ENCODE measurements at places on chromosomes 5 and 9.

DNA sequence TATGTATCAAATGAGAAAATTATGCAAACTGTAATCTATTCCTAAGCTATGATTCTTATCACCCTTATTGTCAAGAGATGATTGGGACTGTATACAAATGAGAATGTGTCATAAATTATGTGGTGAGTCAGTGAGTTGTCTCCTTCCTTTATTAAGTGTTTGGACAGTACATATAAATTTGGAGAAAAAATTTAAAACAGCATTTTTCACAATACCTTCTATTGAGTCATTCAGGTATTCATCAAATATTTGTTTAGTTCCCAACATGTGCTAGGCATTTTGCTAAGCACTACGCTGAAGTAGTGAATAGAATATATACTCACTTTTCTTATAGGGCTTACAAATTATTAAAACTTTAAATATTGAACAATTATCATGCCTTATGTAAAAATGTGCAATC is 36.3 kb upstream of the PTPRD start:
- DNase-seq: no peak

GRCh38 chr5:322281-322941 is 897 bp downstream of the AHRR start:
- DNase-seq: no peak

- peak; percentile 16 for DNase-seq
Measured at GRCh38 chr9:105842023-105842644, 147.8 kb downstream of the TMEM38B start.

- DNase-seq: no peak
Measured at GRCh38 chr5:90843443-90843842, 284.8 kb downstream of the ADGRV1 start.

- no peak for DNase-seq
Measured at GRCh38 chr9:70000469-70000868, 43.2 kb upstream of the MAMDC2 start.

DNA sequence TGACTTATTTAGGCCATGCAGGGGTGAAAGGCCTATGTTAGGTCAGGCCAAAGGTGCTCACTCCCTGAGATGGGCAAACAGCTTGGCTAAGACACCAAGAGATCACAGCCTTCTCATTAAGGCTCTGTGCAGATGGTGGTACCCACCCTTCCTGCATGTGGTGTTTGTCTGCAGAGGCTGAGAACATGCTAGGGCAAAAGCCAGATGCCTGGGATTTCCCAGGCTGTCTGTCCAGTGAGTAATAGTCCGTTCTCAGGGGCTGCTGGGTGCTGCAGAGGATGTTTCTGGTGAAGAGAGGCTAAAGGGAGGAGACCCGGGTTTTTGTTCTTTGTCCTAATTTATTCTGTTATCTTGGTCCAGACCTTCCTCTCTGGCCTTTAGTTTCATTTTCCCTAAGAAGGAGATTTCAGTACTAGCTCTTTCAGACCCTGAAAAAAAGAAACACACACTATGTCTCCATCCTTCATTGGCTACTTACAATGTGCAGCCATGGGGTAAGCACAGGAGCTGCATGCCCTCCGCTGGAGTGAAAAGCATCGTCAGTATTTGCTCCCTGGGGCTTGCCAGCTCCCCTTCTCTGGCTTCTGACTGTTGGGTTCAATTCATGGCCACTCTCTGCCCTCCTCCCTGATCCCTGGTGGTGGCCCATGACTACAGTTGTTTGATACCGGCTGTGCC is 23.4 kb upstream of the GLRA1 start:
- no peak for DNase-seq

- no peak for DNase-seq
Measured at GRCh38 chr5:139774980-139775661, 20.5 kb upstream of the PSD2 start.

- no peak for DNase-seq
Measured at GRCh38 chr5:154002511-154003020, 36.1 kb downstream of the FAM114A2 start.

GRCh38 chr5:174734571-174735497 is 10.5 kb downstream of the MSX2 start:
- DNase-seq: no peak

DNA sequence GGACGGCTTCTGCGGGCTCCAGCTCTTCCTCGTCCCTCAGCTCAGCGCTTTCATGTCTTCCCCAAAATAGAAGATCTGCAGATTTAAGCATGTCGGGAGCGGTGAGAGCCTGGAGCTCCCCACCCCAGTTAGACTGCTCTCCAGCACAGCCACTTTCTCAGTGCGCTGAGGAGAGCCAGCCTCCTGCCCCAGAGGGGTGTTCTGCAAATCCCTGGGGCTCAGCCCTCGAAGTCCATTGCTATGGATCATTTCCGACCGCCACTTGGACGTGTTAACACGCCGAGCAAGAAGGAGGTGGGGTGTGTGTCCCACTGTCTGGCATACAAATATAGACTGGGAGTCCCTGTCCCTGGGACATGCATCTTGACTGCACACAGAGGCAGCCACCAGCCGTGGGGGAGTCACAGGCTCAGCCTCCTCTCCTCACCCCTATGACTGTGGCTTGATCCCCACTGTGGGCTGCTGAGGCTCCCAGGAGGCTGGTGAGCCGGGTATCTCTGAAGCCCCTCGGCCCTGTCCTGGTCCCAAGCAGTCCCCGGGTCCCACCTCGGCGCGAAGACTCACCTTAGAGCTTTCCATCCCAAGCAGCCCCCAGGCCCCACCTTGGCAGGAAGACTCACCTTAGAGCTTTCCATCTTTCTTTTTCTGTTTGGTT is 30.0 kb upstream of the RNF130 start:
- DNase-seq: no peak

DNA sequence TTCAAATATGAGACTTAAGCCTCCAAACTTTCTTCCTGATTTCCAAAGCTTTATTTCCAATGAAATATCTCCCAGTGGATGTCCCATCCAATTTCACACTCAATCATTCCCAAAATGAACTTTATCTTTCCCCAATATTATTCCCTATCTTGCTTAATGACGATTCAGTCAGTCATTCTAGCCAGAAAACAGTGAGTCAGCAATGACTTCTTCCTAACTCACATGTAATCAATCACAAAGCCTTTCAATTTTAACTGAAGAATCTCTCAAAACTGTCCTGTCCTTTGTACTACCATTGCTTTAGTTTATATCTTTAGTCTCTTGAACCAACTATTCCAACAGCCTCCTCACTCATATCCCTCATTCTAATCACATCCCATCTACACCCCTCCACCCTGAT is 34.9 kb downstream of the NSA2 start:
- no peak for DNase-seq

GRCh38 chr9:130847306-130848217 is 12.5 kb downstream of the ABL1 start:
- DNase-seq: no peak

GRCh38 chr5:138645778-138646575 is 70.8 kb upstream of the HSPA9 start:
- DNase-seq: no peak

DNA sequence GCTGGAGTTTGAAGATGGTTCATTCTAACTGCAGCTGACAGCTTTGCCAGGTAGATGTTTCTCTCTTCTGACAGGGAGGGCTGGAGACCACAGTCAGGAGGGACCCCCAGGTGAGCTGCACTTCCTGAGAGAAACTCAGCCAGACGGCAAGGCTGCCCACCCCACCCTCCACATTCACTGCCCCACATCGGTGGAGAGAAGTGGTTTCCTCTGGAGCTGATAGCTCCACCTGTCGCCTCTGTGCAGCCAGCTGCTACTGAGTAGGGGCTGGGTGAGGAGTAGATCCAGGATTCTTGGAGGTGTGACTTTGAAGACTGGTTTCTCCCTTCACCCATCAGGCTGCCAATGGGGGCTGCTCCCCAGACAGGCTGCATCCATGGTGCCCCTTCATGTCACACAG is 175.0 kb downstream of the CARTPT start:
- DNase-seq: no peak

- no peak for DNase-seq
Measured at GRCh38 chr5:4766101-4766500, 374.0 kb upstream of the ADAMTS16 start.

GRCh38 chr9:30796764-30797163 is 1587.7 kb upstream of the ACO1 start:
- DNase-seq: no peak

GRCh38 chr5:96538808-96539250 is 105.8 kb upstream of the PCSK1 start:
- DNase-seq: no peak

DNA sequence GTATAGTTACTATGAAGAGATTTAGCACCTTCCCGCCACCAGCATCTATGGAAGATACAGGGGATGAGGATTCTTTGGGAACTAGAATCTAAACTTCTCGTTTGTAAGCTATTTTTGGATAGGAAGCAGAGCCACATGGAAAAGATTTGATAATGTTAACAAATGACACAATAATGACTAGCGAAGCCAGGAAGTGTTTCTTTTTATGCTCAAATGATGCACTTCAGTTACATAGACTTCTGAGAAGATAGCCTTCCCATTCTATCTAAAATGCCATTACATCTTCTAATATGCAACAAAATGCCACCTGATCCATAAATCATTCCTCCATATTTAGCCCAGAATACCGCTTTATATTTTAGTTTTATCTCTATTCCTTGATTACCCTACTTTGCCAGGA is 17.0 kb upstream of the TNC start:
- no peak for DNase-seq

- no peak for DNase-seq
Measured at GRCh38 chr9:68978066-68978465, 35.8 kb downstream of the PRKACG start.

- DNase-seq: no peak
Measured at GRCh38 chr9:136764301-136764891, at the start of gene LCN15. Gene LCN15, minus strand, starts transcription at chr9:136764518. Its CDS starts 30 bp downstream, at chr9:136764488.

- DNase-seq: peak; percentile 2
Measured at GRCh38 chr9:29691758-29692407, 2118.6 kb upstream of the C9orf72 start.

DNA sequence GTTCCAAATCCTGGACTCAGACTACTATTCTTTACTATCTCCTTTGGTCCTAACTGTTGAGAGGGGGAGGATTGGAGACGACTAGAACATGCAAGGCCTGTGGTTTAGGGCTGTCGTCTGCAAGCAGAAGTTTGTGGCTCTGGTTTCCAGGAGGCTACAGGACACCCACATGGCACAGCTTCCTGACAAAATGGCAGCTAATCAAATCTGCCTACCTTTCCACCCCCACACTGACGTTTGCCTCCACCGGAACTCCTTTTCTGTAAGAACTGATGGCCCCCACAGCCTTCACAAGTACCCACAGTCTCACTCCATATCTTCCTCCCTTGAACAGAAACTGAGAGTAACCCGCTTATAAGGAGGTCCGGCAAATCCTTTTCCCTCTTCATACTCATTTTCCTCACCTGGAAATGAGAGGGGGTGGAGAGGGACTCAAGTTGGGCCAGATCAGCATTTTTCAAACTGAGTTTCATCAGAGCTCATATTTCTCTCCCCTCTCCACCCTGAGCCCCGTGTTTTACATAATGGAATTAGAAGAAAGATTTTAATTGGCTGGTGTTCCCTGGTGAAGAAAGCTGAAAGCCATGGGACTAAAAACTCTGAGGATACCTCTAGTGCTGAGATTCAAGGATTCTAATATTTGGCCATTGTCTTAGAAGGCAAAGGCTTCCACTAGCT is 5.2 kb downstream of the SLC31A2 start:
- peak; percentile 78 for DNase-seq

- DNase-seq: no peak
Measured at GRCh38 chr9:23408874-23409273, 417.2 kb downstream of the ELAVL2 start.

GRCh38 chr9:20551835-20552234 is 70.5 kb downstream of the MLLT3 start:
- no peak for DNase-seq

- no peak for DNase-seq
Measured at GRCh38 chr5:141950207-141951005, 7.6 kb downstream of the PCDH12 start.

- DNase-seq: no peak
Measured at GRCh38 chr9:107612136-107612535, 122.6 kb upstream of the KLF4 start.

DNA sequence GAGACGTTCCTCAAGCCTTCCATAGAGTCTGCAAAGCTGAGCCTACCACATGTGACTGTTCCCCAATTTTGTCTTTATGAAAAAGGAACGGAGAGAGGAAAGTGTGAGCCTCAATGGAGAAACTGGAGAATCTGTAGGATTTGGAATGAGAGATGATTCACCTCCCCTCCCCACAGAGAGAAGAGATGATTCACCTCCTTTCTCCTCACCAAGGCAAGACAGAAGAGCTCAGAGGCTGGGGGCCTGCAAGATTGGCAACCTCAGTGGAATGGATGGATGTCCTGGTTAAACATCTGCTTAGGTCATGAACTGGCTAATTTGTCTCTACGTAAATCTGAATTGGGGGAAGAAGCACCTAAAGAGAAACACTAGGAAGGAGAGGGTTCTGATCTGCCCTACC is 17.0 kb upstream of the MOCS2 start:
- DNase-seq: no peak

GRCh38 chr5:138033907-138034306 is 1.0 kb upstream of the FAM13B start:
- DNase-seq: no peak

DNA sequence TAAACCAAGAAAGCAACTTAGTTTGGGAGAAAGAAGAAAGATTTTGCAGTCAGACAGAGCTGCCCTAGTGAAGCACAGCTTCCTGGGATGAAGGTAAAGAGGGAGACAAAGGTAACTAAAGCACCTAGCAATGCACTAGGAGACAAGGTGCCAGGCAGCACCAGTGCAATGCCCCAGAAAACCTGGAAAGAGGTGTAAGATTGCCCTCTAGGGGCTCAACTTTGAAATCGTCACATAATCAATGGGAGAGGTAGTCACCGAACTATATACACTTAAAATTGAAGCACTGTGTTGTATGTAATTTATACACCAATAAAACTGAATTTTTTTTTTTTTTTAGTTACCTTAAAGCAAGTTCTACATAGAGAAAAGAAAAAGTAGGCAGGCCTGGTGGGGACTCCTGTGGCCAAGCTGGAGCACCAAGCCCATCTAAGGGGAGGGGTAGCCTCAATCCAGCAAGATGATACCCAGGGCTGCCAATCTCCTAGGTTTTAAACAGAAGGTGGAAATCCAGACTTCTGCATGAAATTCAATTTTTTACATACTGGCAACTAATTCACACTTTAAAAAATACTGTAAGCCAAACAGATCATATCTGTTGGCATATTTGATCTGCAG is 48.2 kb downstream of the CDK5RAP2 start:
- peak; percentile 48 for DNase-seq

GRCh38 chr9:27990524-27990923 is 417.2 kb upstream of the C9orf72 start:
- no peak for DNase-seq

- DNase-seq: no peak
Measured at GRCh38 chr5:170248172-170248930, 15.6 kb downstream of the C5orf58 start.

- DNase-seq: no peak
Measured at GRCh38 chr9:132702254-132702653, 32.0 kb downstream of the GTF3C4 start.

All from putamen (tissue), 1 donor.